Fibroblast of villous mesenchyme (primary cell): ENCODE measurements at places on chromosomes 5 and 9. TPM values are rescaled to one million over a fixed set of nuclear protein-coding genes. Genes with fewer than 3 reads are reported as not detected.

- DNase-seq = no peak
Observed at GRCh38 chr5:136098176-136098575, 34.5 kb upstream of the SMAD5 start.

THOC3 gene
- total RNA-seq = 26.1 and 41.9 TPM in 2 replicates

- no peak for DNase-seq
Observed at GRCh38 chr9:134782921-134783698, 97.5 kb upstream of the FCN2 start.

DNA sequence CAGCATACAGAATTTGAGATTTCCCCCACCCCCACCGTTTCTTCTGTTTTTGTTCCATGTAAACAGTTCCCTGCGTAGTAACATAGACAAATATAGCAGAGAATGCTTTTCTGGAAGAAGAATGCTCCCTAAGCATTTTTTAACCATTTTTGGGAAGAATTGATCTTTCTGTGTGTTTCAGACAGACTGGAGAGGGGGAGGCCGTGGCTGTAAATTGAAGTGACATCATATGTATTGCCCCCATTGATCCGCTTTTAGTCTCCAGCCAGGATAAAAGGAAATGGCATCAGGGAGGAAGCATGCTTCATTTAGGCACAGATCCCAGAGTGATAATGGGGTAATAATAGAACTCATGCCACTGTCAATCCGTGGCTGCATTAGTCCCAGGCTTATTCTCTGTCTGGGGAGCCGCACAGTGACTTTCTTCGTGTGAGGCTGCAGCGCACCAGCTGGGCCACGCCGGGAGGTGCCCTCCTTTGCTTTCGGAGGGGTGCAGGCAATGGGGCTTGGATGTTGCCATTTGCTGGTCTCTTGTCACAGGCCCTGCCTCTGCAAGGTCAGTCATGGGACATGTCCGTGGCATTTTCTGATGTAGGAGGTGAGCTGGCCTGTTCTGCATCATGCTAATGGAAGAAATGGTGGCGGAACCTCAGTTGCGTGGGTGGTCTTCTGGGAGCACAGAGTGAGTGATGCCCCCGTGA is 261.5 kb downstream of the FANCC start:
- peak; percentile 71 for DNase-seq

GRCh38 chr5:9903801-9904200 is 273.6 kb upstream of the TAS2R1 start:
- DNase-seq = peak; percentile 26

TUSC1 gene
- total RNA-seq = 6.9 and 12.2 TPM in 2 replicates

ARHGEF39 gene
- total RNA-seq = 0.97 and 3.0 TPM in 2 replicates

DNA sequence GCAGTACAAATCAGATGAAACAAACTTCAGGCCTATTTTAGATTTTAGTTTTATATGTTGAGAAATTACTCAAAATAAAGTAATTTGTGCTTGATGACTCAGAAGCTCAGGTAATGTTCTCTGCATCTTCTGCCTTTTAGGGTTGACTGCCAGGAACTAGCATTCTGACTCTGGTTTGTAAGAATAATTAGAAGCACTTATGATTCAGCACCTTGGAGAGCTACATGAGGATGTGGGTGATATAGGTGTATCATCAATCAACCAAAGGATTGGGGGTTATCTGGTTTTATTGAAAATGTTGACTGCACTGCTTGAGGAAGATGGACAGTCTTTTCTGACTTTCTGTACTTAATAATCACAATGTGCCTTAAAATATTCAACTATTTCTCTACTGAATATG is 118.7 kb upstream of the SGCD start:
- DNase-seq = peak; percentile 1
